ENCODE measurements at places on chromosomes 16 and 17.

DNA sequence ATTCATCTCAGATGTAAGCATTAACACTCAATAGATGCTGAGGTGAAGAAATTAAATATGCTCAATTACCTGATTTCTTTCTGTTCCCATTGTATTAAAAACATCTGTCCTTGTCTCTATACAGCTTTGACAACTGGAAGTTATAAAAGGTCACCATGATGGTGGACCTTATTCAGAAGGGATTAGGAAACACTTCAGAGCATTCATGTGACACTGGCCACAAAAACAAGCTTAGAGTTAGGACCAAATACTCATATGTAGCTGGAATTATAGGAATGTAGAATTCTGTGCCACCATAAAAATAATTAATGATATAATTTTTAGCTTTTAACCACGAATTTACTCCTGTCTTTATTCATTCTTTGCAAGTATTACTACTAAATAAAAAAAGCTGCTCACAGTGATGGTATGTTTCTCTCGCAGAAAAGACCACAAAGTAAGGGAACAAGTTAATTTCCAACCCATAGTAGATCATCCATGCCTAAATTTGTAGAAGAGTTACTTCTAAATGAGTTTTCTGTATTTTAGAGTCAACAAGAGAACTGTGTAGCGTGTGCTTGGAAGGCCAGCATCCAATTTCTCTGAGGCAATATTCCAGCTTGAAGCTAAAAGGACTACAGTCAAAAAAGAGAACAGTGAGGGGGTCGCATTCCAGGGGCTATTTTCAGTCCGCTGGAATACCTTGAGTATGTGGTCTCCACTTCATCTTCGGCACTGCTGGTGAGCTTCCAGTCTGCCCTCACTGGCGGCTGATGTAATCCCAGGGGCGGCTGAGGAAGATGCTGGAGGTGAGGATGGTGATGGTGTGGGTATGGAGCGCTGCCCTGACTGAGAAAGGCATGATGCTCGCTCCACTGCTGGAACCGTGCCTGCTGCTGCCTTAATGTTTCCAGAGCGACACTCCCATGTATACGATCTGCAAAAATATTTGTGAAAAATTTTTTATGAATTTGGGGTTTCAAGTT is 63.7 kb downstream of the CACNG1 start:
- DNase-seq, result no peak

DNA sequence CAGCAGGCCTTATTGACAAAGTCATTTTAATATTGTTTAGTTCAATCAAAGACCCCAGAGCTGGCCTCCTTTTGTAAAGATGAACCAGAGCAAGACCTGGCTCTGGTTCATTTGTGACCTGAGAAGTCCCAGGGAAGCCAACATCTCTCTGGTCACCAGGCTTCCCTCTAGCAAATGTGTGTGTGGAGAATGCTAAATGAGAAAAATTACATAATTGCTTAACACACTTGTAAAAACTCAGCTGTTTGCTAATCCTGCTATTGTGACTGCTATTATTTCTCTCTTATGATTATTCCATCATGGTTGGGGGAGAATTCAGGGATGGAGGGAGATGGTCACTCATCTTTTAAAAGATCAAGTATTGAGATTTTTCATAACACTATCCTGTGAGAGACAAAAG is 94.3 kb upstream of the CLEC3A start:
- no peak for DNase-seq

DNA sequence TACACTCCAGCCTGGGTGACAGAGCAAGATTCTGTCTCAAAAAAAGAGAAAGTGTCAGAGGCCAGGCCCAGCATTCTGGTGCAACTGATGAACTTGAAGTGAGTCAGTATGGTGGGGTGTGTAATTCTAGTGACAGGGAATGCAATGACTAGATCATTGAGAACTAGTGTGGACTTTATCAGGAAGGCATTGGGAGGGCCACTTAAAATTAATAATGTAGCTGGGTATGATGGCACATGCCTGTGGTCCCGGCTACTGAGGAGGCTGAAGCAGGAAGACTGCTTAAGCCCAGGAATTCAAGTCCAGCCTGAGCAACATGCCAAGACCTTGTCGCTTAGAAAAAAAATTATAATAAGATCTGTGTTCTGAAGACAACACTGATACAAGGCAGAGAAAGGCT is 90.8 kb downstream of the STX8 start:
- DNase-seq, result no peak

- DNase-seq, result no peak
Measured at GRCh38 chr17:3896108-3896967, 3.5 kb upstream of the CAMKK1 start.

DNA sequence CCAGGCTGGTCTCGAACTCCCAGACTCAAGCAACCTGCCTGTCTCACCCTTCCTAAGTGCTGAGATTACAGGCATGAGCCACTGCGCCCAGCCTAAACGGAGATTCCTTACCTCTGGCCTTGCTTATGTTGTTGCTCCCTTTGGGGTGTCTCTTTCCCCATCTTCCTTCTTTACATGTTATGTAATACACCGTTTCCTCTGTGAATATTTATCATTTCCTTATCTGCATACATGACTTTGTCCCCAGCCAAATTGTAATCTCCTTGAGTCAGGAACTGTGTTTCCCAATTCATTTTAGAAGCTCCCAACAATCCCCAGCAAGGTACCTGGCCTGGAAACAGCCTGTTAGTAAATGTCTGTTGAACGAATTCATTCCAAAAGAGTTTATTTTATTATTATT is 15.7 kb downstream of the COPZ2 start:
- no peak for DNase-seq

GRCh38 chr17:2084036-2084765 is 29.3 kb downstream of the HIC1 start:
- no peak for DNase-seq
